ENCODE measurements at places on chromosomes 7 and 10. TPM values are rescaled to one million over a fixed set of nuclear protein-coding genes. Genes with fewer than 3 reads are reported as not detected.

GRCh38 chr10:97778452-97779302, 6.9 kb upstream of the SFRP5 start:
- no peak overlapping the region for H3K27ac ChIP-seq
- H3K4me3 ChIP-seq = no peak overlapping the region
- DNase-seq = no peak
- no peaks in the 10 kb centered on the region for H3K27me3 ChIP-seq

- peaks cover 7% of the 10 kb centered on the region for H3K4me1 ChIP-seq
- peaks cover 5% of the 10 kb centered on the region for H3K36me3 ChIP-seq
- no peak for DNase-seq
These were observed 66.8 kb downstream of the CCDC6 start for GRCh38 chr10:59839576-59839975.

DNA sequence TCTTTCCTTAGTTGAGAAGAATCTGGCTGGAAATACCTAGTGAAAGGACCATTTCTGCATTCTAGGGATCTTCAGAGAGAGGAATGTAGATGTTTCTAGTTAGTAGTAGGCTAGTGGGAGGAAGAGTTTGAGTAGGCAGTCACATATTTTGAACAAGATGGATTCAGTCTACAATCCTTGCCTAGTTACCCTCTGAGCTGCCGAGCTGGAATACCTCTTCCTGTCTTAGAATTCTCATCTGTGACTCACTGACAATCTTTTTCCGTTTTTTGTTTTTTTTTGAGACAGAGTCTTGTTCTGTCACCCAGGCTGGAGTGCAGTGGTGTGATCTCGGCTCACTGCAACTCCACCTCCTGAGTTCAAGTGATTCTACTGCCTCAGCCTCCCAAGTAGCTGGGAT, 30.7 kb upstream of the PLPP4 start:
- H3K27ac ChIP-seq = no peak overlapping the region
- no peaks in the 10 kb centered on the region for H3K4me1 ChIP-seq
- no peaks in the 10 kb centered on the region for H3K27me3 ChIP-seq
- no peak for DNase-seq
- no peak overlapping the region for H3K4me3 ChIP-seq

- H3K36me3 ChIP-seq = no peaks in the 10 kb centered on the region
- H3K4me1 ChIP-seq = no peaks in the 10 kb centered on the region
- DNase-seq = no peak
- H3K4me3 ChIP-seq = no peak overlapping the region
- no peak overlapping the region for H3K27ac ChIP-seq
These were observed 216.6 kb upstream of the YAE1 start for GRCh38 chr7:39349452-39350123.

DNA sequence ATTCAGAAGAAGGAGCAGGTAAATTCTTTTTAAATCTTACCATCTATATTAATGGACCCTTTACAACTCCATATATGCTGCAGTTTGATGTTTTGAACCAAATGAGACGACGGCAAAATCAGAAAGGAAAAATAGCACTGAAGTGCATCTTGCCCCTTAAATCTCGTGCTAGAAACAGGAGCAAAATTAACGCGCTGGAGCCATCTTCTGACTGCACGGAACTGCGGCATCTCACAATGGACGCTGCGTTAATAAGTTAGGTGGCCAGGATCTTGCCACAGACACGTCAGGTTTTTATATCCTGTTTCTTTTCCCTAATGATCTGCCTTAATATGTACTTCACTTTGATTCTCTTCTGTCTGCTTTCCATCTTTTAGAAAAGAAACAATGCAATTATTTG, 354.5 kb downstream of the TFEC start:
- no peaks in the 10 kb centered on the region for H3K4me1 ChIP-seq
- no peak overlapping the region for H3K4me3 ChIP-seq
- DNase-seq = no peak

Gene RAB18
- 50.4 TPM for total RNA-seq
